ENCODE measurements at places on chromosomes 16 and 17.

DNA sequence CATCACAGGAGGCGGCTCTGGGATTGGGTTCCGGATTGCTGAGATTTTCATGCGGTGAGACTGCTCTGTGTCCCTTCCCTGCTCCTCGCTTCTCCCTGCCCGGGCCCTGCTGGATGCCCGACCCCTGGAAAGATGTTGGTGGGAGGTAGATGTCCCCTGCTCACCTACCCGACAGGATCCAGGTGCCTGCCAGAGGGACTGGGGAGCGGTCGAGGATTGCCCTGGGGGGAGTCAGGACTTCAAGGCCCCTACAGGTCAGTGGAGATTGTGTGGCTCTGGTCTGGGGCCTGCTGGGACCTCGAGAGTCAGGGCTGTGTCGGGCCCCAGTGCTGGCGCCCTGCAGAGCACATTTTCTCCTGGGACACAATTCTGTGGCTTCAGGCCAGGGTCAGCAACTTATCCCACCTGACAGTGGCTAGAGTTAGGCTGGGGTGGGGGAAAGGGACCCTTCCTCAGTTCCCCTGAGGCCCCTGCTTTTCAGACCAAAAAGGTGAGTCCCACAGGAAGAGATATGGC lies 3.3 kb downstream of the DECR2 start:
- DNase-seq, result no peak

GRCh38 chr17:60401819-60402218 lies 9.9 kb upstream of the USP32 start:
- no peak for DNase-seq

DNA sequence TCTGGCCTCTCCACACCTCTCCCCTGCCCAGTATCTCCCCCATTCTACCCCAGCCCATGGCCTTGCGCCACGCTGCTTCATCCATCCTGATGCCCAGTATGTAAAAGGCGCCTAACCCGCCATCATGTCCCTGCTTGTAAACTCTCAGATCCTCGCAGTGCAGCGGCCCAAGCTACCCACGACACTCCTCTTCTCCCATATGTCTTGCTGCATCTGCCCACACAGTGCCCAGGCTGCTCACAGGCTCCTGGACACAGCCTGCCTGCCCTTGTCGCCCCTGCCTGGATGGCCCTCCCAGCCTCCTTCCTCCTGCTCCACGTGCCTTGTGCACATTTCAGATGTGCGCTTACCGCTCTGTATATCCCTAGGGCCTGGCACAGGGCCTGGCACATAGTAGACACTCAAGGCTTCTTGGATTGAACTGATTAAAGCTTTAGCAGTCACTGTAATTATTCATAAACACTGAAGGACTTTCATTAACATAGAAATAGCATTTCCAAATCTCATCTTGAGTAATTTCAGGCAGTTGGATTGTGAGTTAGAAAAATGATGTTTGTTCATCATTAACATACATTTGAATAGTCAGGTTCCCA lies 129.1 kb downstream of the CLEC16A start:
- DNase-seq, result no peak

DNA sequence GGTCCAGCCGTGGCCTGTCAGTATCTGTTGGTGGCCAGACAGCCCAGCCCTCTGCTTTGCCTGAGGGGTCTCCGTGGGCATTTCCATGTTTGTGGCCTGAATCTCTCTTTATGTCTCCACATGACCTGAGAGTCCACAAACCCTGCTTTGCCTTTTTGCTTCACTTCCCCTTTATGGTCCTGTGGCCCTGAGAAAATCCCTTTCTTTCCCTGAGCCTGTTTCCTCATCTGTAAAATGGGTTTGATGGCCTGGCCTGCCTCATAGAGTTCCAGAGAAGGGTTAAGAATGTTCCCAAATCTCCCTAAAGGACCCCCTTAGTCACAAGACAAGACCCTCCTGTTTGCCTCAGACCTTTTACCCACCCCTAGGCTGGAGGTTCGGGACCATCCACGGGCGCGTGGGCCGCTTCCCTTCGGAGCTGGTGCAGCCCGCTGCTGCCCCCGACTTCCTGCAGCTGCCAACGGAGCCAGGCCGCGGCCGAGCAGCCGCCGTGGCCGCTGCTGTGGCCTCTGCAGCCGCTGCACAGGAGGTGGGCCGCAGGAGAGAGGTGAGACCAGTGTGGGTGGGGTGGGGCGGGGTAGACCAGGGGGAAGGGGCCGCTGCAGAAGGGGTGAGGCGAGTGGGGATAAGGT lies 26.2 kb upstream of the ALKBH5 start:
- DNase-seq, result no peak

GRCh38 chr17:78368348-78368747 lies 8.5 kb upstream of the SOCS3 start:
- DNase-seq, result no peak

- no peak for DNase-seq
Observed at GRCh38 chr16:50613964-50614474, 65.8 kb downstream of the NKD1 start.

- DNase-seq, result peak; percentile 31
Observed at GRCh38 chr16:77732241-77732946, 10.1 kb downstream of the NUDT7 start.

DNA sequence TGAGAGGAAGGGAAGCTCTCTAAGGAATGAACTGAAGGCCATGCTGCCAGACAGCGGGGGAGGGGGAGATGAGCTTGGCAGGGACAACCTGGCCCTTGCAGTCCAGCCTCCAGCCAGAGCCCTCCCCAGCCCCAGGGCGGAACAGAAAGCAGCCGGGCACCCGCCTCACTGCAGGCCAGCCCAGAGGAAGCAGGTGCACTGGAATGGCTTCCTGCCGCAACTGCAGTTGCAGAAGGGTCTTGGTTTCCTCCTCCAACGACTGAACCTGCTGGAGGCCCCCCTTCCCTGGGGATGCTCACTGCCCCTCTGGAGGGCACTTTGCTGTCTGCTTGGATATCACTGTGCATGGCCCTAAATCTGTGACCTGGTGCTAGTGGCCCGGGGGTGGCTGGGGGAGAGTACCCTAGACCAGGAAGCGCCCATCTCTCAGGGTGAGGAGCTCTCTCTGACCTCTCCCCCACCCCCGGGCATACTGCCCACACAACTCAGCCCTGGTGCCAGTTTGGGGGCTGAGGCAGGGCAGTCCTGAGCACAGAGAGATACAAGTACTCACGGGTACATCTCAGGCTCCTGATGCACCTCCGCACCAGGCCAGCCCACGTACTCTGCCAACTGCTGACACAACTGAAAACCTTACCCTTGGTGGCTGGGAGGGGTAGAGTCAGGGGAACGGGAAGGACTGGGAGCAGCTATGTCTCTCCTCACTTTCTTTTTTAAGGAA lies 41.1 kb downstream of the MYO18A start:
- DNase-seq, result no peak

DNA sequence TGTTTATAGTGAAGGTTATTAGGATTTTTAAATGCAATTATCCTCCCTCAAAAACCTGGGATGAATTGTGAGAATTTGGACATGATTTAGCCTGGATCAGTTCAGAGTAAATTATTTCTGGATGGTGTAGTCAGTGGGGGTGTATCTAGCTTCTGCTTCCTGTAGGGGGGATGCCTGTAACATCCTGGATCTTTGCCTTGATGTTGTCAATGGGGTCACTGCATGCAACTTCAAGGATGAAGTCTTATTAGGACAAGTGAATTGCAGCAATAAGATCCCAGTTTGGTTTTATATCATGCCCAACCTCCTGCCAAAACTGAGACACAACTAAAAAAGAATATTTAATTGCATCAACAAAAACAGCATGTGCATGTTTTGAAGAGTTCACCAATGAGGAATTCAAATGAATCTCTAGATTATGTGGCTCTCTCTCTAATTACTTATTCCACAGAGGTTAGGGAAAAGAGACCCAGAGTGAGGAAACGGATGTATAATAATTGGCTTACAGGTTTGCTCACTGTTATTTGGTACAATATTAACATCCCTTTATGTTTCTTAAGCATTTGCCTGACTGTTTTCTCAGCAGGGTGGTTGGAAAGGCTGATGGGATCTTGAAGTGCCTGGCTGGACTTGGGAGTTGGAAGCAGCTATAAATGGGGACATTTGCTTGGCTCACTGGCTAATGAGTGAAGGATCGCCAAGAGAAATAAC lies 159.8 kb downstream of the HS3ST3B1 start:
- DNase-seq, result no peak

DNA sequence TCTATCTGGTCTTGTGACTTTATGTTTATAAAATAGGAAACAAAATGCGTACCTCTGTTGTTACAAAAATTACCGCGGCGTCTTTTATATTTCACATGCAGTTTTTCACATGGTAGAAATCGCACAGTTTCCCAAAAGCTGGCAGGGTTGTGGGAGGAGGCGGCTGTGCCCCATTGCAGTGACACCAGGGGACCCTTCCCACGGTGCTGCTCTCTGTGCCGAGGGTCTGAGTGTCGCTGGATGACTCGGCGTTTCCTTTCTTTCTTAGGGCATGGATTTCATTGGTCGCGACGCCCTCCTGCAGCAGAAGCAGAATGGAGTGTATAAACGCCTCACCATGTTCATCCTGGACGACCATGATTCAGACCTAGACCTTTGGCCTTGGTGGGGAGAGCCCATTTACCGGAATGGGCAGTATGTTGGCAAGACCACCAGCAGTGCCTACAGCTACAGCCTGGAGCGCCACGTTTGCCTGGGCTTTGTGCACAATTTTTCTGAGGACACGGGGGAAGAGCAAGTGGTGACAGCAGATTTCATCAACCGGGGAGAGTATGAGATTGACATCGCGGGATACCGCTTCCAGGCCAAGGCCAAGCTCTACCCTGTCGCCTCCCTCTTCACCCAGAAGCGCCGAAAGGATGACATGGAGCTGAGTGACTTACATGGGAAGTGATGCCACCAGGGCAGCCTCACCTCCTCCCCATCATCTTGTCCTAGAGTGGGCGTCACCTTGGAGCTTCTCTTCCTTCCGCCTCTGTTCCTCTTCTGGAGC lies 17.2 kb upstream of the CLEC18C start:
- no peak for DNase-seq

- DNase-seq, result no peak
Observed at GRCh38 chr17:61601297-61601696, 10.3 kb upstream of the NACA2 start.

- DNase-seq, result peak; percentile 62
Observed at GRCh38 chr17:71494062-71494855, 626.6 kb upstream of the SOX9 start.

GRCh38 chr16:8730335-8730915 lies 56.0 kb downstream of the ABAT start:
- no peak for DNase-seq

- DNase-seq, result no peak
Observed at GRCh38 chr16:66025751-66026150, 340.7 kb upstream of the CDH5 start.

DNA sequence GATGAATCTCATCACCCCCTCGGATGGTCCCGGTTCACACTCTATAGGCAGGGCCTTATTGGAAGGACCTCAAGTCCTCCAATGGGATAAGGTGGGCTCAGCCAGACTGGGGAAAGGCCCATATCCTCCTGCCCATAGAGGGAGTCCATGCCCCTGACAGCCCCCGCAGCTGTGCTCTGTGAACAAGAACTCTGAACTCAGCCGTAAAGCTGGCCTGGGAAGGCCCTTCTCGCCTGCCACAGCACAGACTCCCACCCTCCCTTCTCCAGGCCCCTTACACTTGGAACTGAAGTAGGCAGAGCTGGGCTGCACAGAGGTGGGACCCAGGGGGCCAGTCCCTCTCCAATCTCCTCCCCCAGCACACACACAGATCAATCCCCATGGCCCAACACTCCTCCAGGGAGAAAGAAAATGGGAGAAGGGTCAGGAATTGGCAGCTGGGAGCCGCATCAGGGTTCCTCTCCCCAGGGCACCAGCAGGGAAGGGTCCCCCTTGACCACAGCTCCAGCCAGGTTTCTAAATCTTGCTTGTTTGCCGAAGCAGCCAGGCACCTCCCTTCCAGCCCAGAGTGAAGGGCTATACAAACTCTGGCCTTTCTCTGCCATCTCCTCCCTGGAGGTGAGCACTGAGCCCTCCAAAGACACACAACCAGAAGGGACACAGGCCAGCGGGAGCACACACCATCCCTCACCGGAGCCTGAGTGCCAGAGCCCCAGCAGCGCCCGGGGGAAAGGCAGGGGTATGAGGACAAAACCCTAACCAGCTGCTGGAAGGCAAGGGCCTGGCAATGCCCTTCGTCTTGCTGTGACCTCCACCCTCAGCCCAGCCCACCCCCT lies 454.1 kb downstream of the SOX9 start:
- no peak for DNase-seq

DNA sequence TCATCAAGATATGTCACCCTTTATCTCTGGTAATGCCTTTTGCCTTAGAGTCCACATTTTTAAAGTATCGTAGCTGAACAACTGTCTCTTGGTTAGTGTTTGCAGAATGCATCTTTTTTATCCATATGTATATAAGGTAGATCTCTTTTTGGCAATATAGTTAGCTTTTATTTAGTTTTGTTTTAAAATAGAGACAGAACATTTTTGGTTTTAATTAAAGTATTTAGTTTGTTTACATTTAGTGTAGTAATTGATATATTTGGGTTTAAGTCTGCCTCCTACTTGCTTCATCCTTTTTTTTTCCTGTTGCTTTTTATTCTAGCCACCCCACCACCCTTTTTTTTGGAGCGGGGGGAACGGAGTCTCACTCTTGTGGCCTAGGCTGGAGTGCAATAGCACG lies 184.6 kb upstream of the CHMP6 start:
- DNase-seq, result no peak

GRCh38 chr17:35052241-35052610 lies 11.3 kb downstream of the RFFL start:
- peak; percentile 46 for DNase-seq

DNA sequence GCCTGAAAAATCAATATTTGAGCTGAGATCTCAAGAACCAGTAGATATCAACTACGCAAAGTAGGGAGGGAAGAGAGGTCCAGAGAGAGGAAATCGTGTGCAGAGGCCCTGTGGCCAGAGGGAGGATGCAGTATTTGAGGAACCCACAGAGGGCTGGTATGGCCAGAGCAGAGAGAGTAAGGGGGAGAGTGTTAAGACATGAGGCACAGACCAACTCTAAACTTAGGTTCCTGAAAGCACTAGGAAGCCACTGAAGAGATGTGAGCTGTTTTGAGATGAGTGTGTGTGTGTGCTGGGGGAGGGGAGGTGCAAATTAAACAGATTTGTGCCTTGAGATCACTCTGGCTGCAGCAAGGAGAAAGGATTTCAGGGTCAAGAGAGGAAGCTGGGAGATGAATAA lies 10.9 kb downstream of the SLC13A2 start:
- no peak for DNase-seq

GRCh38 chr16:50520451-50521245 lies 27.5 kb upstream of the NKD1 start:
- no peak for DNase-seq

DNA sequence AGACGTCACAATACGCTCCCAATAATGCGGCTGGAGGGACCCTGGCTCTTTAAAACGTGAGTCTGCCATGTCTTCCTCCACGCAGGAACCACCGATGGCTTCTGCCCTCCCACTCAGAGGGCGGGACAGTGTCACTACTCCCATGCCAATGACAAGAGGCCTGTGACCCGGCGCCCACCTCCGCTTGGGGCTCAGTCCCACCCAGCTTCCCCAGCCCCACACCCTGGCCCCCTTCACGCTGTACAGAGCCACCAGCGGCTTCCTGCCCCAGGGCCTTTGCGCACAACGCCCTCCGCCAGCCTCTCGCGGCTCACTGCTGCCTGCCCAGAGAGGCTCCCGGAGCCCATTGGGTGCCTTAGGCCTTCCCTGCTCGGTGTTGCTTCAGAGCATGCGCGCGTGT lies 29.5 kb upstream of the ZNF469 start:
- DNase-seq, result no peak

GRCh38 chr17:29764748-29765147 lies 142.0 kb upstream of the CORO6 start:
- no peak for DNase-seq

GRCh38 chr16:57606847-57607501 lies 21.5 kb upstream of the ADGRG1 start:
- DNase-seq, result no peak

- peak; percentile 7 for DNase-seq
Observed at GRCh38 chr16:89037261-89038152, 56.1 kb upstream of the ACSF3 start.

Measured in EL (cell line).